Activated T-cell treated with anti-CD3 and anti-CD28 coated beads, Interleukin-2, amount 50 U/mL, for 4 hours (primary cell): ENCODE measurements at places on chromosomes 7 and 10.

DNA sequence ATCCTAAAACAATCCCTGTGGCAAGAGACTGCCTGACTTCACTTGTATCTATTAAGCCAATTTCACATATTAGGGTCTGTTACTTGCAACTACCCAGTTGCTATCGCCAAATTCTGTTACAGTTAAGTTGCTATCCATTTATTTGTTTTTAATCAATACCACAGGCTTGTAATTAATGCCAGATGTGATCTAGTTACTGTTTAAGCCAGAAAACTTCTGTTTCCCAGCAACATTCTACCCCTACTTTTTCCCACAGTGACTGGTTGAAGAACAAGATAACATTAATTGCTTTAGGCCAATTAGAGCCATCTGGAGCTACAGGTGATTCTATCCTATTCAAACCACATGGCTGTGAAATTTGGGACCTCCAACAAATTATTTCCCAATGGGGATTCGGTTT, 131.3 kb downstream of the ALOX5 start:
- no peak for DNase-seq

DNA sequence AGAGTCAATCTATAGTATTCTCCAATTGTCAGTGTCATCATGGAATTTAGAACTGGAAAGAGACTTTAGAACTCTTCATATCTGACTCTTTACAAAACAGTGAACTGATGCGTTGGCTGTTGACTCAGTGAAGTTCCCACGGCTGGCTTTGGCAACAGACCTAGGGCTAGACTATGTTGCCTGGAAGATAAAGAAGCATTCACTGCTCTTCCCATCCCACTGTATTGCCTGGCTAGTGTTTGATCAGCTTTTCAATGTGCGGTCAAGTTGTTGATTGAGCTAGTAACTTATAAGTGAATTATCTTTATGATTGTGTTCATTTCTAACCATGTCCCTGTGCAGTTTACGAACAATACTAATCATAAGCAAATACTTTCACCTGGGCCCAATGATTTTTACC, 365.7 kb upstream of the LRGUK start:
- no peak for DNase-seq

- no peak for DNase-seq
Measured at GRCh38 chr7:112744818-112745217, 45.4 kb downstream of the TMEM168 start.

- DNase-seq, result no peak
Measured at GRCh38 chr10:125080984-125081383, 79.4 kb downstream of the CTBP2 start.

- DNase-seq, result no peak
Measured at GRCh38 chr10:32744321-32744720, 213.7 kb downstream of the ITGB1 start.

DNA sequence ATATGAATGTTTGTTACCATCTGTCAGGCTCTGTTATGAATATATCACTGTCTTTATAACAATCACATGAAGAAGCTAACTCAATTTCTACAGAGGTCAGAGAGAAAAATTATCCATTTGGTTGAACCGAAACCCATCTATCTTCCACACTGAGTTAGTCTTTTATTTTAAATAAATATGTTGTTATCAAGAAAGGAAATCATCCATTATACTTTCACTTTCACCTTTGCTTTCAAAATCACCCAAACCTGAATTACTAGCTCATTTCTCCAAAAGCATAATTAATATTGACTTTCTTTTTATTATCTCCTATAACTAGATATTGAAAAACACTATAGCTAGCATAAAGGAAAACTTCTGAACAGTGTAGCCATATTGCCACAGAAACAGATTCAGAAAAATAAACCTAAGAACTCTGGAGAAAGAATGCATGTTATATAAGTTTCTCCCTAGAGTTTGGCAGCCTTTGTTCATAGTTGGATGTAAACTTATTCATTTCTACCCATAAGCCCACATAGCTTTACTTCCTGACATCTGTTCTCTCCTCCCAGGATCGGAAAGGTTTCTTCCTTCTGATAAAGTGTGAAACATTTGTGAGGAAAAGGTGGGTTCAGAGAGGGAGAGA, 66.0 kb downstream of the NPSR1 start:
- DNase-seq, result no peak

GRCh38 chr10:120075349-120075748, 182.8 kb downstream of the SEC23IP start:
- DNase-seq, result no peak

DNA sequence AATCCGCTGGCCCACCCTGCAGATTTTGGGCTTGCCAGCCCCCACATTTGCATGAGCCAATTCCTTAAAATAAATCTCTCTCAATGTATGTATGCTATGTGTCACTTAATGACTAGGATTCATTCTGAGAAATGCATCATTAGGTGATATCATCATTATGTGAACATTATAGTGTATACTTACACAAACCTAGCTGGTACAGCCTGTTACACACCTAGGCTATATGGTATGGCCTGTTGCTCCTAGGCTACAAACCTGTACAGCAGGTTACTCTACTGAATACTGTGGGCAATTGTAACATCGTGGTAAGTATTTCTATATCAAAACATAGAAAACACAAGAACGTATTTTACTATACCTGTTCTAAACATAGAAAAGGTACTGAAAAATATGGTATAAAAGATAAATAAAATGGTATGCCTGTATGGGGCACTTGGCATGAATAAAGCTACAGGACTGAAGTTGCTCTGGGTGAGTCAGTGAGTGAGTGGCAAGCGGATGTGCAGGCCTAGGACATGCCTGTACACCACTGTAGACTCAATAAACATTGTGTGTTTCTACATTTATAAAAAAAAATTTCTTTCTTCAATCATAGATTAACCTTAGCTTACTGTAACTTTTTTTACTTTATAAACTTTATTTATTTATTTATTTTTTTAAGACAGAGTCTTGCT, 135.9 kb downstream of the ABCA13 start:
- DNase-seq, result no peak

- no peak for DNase-seq
Measured at GRCh38 chr10:132885451-132886210, 56.7 kb downstream of the CFAP46 start.

GRCh38 chr7:3754493-3755341, 453.7 kb downstream of the SDK1 start:
- no peak for DNase-seq

- DNase-seq, result no peak
Measured at GRCh38 chr7:144821067-144821466, 14.8 kb downstream of the TPK1 start.

DNA sequence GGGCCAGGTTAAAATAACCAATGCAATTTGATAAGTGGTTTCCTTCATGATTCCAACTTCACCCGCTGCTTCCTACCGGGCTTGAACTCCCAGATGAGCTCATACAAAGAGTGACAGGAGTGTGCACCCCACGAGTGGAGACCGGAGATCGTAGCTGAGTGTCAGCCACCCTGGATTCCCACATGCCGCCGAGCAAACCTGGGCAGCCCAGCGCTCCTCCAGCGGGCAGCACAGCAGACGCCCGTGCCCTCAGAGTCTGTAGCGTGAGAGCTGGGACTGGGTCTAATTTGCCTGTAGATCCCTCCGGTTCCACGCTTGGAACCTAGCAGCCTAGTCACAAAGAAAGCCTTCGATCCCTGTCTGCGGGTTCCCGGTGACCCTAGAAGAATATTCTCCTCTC, 476.1 kb upstream of the MGMT start:
- DNase-seq, result no peak

DNA sequence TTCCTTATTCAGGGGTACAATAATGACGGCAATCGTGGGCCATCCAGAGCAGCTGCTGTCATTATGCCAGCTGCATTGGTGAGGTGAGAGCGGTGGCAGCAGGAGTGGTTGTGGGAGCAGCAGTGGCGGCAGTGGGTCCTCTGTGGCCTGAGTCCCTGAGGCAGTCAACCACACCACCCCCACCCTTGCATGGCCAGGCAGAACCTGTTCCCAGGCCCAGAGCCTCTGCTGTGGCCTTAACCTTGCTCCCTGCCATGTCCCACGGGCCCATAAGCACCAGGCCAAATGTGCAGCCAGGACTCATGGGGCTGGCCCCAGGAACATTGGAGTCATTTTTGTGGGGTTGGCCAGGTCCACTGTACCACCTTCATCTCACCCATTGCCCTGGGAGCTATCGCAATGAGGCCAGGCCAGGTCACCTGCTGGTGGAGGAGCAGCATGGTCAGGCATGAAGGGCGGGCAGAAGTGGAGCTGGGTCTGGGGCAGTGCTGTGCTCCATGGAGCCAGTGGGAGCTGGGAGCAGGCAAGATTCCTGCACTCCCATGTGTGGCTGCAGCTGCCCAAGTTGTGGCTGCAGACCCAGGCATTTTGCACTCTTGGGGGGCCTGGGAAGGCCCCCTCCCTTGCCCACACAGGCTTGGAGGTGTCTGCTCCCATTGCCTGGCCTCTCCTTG, 213.5 kb downstream of the GPR158 start:
- no peak for DNase-seq

GRCh38 chr10:505419-505818, 184.0 kb downstream of the DIP2C start:
- DNase-seq, result no peak

DNA sequence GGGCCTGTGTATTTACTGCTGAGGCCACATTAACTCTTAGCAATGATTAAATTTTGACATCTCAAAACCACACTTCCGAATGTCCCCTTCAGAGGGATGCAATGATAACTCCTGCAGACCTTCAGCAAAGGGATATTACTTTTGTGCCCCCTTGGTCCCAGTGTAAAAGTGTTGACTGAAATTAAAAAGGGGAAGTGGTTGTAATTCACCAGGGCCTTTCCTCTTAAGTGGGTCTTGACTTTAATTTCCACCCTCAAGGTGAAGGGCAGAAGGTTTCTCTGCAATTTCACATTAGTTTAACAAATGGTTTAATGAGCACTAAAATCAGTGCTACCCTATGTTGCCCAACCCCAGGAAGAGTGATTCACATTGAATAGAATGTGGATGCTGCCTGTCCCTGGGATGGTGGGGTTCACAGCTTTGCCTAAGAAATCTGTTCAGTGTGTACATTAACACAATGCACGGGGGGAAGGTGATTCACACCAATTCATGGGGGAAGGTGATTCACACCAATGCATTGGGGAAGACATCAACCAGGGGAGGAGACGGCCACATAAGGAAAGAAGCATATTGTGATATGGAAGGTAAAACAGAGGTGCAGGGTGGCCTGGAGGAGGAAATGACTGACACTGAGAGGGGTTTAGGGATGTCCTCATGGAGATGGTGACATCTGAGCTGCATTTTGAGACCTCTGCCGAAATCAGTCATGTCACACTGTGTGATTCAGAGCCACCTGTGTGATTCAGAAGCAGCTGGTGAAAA, 19.4 kb upstream of the TNS3 start:
- DNase-seq, result no peak

DNA sequence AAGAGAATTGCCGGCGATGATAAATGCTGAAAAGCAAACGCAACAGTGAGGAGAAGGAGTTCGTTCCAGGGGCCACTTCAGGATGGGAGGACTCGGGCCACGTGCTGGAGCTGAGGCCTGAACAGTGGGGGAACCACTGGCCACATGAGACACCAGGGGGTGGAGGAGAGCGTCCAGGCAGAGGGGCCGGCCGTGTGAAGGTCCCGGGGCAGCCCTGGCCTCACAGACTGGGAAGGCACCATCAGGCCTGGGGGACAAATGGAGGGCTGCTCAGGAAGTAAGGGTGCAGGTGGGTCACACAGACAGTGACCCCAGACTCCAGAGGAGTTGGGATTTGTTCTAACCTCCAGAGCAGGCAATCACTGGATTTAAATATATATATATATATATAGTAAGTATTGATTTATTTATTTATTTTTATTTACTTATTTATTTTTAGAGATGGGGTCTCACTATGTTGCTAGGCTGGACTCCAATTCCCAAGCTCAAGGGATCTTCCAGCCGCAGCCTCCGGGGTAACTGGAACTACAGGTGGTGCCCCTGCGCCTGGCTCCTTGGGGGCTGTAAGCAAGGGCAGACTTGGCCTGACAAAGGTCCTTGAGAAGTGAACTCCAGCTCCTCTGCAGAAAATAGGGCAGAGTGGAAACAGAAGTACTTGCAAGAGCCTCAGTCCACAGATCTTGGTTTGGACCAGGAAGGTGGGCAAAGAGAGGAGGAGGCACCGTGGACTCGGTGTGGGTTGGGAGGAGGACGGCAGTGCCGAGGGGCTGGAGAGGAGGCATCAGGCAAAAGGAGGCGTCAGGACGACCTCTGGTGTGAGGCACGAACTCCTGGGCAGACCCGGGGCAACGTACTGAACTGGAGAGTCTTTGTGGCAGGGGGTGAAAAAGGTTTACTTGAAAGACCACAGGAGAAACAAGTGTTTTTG, 57.3 kb downstream of the TCERG1L start:
- no peak for DNase-seq

GRCh38 chr7:116617878-116618277, 54.1 kb upstream of the MET start:
- no peak for DNase-seq

DNA sequence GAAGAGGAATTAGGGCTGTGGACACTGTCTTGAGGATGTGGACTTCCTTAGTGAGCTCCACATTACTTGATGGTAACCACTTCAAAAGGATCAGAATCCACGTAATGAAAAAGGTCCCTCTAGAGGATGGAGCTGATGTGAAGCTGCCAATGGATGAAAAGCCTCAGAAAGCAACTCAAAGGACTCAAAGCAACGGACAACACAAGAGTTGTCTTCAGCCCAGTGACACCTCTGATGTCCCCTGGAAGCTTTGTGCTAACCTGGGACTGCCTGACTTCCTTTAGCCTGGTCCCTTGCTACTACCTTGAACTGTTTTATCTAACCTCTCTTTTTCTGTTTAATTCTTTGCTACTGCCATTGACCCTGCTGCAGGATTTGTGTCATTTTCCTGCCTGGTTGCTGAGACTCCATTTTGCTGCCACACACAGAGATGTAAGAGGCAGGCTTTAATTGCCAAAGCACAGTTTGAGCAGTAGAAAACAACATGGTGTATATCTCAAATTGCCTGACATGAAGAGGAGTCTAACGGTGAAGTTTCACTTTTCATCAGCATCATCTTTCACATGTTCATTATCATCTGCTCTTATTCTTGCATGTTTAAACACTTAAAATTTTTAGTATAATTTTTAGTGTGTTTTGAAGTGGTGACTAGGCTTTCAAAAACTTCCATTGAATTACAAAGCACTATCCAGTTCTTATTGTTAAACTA, 11.1 kb upstream of the SGCE start:
- no peak for DNase-seq

DNA sequence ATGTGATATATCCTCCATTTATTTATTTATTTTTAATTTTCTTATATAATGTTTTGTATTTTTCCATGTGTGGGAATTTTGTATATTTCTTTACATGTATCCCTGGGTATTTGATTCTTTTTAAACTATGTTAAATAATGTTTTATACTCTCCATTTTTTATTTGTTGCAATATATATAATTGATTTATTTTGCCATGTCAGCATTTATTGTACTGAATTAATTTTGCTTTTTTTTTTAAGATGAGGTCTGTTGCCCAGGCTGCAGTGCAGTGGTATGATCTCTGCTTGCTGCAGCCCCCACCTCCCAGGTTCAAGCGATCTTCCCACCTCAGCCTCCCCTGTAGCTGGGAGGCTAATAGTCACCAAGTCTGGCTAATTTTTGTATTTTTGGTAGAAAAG, 187.4 kb downstream of the CDC14C start:
- no peak for DNase-seq
